Sigmoid colon (tissue), 7 donors: ENCODE measurements at places on chromosomes 16 and 17.

DNA sequence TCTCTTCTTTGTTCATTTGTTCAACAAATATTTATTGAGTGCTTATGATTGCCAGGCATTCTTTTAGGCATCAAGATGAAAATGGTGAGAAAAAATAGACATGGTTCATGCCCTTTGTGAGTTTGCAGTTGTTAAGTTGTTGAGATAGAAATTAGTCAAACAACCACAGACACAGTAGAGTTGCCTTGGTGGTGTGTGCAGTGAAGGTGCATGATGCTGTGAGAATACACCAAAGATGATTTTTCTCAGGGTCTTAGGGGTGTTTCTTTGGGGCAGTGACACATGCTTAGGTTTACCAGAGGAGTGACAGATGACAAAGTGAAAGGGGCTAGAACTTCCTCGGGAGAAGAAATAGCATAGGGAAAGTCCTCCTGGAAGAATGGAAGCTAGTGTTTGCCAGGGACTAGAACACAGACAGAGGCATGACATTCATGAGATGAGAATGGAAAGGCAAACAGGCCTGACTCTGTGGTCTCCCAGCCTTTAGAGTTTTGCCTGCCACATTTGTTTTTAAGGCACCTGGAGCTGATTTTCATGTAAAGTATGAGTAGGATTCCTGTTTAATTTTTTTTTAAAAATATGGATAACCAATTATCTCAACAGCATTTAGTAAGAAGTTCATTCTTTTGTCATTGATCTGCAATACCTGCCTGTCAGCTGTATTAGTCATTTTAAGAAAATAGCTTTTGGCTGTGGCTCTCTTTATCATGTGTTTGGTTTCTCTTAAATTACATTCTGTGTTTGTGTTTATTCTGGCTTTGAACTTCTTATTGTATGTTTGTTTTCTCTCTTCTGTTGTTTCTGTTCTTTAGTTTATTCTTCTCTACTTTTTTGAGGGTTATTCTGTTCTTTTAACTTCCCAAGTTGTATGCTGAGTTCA, 36.6 kb downstream of the CYLD start:
- no peak for DNase-seq

DNA sequence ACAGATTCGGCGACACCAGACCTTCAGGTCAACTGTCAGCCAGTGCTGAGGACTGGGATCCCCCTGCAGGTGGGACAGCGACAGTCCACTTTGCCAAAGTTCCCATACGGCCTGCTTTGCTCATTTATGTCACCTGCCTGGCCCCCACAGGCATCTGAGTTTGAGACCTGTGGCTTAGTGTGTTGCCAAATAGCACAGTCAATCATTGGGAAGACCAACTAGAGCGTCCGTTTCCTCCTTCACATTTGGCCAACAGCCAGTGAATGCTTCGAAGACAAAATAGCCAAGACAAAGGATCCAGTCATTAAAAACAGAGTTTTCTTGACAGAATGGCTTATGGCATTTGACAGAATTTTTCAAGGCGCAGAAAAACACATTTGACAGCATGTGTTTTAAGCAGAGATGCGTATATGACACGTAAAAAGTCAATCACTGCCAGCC, 113.8 kb downstream of the ABCC12 start:
- DNase-seq, result no peak

DNA sequence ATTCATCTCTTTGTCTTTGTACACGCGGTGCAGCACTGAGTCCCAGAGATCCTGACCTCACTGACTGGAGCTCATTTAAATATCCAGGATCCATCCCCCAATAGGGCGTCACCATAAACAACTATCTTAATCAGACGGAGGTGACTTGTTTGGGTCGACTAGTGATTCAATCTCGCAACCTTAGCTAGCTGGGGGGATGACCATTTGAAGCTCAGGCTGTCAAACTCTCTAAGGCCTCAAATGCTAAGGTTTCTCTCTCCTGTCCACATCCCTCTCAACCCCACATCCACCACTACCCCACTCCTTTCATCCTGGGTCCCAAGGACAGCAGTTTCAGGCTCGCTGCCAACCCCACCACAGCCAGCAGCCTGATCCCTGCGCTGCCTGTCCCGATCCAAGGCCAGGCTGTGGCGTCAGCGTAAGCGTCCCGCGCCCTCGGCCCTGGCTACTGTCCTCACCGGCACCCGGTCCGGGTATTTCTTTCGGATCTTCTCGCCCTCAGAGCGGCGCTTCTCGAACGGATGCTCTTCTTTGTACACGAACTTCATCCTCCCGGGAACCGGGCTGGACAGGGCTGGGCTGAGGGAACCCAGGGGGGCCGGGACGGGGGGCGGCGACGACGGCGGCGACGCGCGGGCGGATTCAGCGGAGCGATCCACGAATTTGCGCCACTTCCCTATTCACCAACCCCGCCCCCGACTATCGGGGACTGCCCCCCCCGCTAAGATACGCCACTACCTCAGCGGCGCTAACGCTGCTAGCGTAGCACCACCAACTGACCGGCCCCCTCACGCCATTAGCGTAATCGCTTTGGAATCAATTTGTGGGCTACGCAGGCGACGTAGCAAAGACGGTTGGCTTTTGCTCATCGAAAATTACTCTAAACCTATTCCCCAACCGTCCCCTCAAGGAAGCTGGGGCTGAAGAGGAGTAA, at the start of gene GABARAP:
GABARAP (minus strand) TSS at position 667 of the 934 bp plus-strand sequence; CDS start at position 548, 119 bp downstream.
- peak; percentile 97 for DNase-seq

GRCh38 chr17:73175962-73176565, 11.3 kb downstream of the SSTR2 start:
- DNase-seq, result no peak

GRCh38 chr16:988471-989353, 7.1 kb downstream of the SOX8 start:
- no peak for DNase-seq

GRCh38 chr17:82815354-82815753, 24.5 kb downstream of the ZNF750 start:
- no peak for DNase-seq

DNA sequence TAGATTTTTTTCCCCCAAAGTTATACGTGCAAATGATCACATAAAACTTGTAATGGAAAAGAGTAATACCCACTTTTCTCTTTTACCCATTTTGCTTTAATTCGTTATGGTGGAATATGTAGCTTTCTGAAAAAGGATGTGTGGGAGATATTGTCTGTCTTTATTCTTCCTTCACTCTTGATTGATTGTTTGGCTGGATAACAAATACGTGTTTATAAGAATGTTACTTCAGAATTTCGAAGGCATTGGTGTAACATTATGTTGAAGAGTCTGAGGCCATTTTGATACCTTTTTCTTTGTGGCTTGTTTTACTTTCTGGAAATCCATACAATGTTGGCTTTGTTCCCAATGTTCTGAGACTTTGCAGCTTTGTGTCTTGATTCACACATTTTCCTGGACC, 71.4 kb downstream of the BCAS3 start:
- no peak for DNase-seq

- peak; percentile 83 for DNase-seq
Observed at GRCh38 chr17:31095236-31096105, 694 bp downstream of the NF1 start.

GRCh38 chr17:73595479-73595878, 48.8 kb downstream of the SDK2 start:
- no peak for DNase-seq

DNA sequence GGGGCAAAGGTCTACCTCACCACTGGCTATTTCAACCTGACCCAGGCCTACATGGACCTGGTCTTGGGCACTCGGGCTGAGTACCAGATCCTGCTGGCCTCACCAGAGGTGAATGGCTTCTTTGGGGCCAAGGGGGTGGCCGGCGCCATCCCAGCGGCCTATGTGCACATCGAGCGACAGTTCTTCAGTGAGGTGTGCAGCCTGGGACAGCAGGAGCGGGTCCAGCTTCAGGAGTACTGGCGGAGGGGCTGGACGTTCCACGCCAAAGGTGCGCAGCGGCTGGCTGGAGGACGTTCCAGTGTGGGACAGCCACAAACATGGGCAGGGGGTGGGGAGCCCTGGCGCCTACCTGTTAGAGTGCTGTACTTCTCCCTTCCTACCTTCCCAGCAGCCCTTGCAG, 25.4 kb downstream of the PGS1 start:
- DNase-seq, result no peak

DNA sequence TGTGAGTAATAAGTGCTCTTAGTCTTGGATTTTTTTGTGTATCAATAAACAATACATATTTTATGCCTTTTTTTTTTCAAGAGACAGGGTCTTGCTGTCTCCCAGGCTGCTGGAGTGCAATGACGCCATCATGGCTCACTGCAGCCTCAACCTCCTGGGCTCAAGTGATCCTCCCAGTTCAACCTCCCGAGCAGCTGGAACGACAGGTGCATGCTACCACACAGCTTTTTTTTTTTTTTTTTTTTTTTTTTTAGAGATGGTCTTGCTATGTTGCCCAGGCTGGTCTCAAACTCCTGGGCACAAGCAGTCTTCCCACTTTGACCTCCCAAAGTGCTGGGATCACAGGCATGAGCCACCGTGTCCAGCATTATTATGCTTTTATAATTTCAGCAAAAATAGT, 13.0 kb downstream of the ACSF2 start:
- DNase-seq, result no peak

DNA sequence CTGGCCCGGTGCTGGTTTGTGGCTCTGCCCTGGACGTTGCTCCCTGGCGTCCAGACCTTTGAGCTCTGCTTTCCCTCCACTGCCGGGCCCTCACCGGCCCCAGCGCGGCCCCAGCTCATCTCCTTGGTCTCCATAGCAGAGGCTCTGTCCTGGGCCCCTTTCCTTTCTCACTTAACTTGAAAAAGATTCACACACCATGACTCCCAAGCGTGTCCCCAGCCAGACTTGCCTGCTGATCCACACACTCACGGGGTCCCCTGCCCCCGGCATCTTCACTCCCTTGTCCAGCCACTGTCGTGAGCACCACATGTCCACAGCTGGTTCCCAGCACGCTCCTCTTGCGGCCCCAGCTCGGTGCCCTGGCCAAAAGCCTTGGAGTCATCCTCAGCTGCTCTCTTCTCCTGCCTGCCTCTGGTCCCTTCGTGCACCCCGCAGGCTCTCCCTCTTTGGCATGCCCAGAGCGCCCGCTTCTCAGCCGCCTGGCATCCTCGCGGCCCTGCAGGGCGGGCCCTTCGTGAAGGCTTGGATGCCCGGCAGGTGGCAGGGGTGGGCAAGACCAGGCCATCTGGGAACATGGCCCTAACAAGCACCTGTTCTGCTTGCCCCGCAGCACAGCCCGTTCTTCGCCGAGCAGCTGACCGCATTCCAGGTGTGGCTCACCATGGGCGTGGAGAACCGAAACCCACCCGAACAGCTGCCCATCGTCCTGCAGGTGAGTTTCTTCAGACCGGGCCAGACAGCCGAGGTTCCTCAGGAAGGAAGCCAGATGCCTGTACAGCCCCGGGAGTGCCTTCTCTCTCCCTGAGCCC, 145.6 kb upstream of the CHMP6 start:
- DNase-seq, result peak; percentile 46

DNA sequence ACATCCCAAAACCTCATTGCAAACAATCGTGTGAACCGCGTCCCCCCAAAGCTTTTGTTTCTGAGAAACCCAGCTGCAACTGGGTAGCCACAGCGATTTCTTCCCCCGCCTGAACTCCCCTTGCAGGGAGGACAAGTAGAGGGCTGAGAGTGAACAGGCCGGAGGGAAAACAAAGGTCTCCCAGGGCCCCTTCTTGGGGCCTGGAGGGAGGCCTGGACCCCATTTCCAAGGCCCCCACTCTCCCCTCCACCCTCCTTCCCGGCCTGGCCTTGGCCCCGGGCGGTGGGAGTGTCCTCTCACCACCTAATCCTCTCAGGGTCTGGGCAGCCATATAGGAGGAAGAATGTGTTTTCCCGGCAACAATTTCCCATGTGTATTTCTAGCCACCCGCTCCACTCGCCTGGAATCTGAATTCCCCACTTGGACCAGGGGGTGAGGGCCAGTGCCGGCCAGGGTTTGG, 2.6 kb downstream of the GLIS2 start:
- no peak for DNase-seq

DNA sequence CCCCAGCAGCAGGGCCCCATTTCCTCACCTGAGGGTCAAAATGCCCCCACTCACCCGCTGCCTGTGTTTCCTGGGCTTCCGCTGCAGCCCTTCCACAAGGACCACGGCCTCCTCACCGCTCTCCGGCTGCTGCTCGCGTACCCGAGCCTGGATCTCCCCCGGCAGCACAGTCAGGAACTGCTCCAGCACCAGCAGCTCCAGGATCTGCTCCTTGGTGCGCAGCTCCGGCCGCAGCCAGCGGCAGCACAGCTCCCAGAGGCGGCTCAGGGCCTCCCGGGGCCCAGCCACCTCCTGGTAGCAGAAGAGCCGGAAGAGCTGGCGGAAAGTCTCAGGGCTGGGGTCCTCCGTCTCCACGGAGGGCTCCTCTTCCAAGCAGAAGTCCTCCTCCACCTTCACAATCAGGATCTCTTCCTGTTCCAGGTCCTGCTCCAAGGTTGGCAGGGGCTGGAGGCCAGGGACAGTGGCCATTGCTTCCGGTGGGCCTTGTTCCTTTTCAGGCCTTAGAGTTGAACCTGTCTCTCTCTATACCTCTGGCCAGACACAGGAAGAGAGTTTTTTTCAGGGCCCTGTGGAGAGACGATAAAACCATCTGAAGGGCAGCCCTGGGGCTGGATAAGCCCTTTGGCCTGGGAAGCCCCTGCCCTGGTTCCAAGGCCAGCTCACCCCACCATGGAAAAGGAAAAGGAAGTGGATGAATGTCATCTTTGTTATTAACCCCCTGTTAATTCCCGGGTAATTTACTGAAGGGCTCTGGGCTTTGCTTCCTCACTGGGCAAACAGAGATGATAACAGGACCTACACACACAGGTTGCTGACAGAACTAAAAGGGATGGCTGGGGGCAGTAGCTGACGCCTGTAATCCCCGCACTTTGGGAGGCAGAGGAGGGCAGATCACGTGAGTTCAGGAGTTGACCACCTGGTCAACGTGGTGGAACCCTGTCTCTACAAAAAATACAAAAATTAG, 1.2 kb downstream of the ZNF500 start:
- no peak for DNase-seq

GRCh38 chr17:62064029-62064790, 868 bp downstream of the MED13 start:
- no peak for DNase-seq

- DNase-seq, result no peak
Observed at GRCh38 chr16:53745753-53746266, 41.9 kb downstream of the FTO start.

GRCh38 chr17:8610558-8610957, 20.0 kb downstream of the MYH10 start:
- DNase-seq, result no peak

DNA sequence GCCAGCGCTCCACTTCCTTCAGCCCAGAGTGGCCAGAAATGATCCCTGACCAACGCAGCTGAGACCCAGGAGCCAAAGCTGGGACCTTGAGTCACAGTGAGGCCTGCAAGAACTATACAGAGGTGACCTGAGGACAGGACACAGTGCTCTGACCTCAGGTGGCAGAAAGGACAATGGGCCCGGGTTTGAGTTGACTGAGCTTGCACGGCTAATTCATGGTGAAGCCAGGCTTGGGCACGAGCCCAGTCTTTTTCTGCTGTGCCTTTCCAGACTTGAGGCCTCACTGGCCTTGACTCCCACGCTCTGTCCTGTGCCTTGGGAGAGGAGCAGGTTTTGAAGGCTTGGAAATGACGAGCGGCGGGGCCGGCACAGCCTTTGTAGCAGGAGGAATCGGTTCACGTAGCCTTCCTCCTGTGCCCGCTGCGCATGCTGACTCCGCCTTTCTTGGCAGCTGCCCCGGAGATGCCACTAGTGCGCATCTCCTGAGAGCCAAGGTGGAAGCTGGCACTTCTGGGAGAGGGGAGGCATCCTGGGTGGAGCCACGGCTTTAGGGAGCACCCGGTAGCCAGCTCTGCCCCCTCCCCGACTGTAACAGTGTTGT, 34.9 kb downstream of the NDEL1 start:
- DNase-seq, result peak; percentile 84

- no peak for DNase-seq
Observed at GRCh38 chr17:77281904-77282367, 141.2 kb downstream of the SEC14L1 start.
